ENCODE measurements at places on chromosomes 12 and 14.
A peak's percentile ranks its signal among the peaks of the same experiment; 100 is the strongest.

DNA sequence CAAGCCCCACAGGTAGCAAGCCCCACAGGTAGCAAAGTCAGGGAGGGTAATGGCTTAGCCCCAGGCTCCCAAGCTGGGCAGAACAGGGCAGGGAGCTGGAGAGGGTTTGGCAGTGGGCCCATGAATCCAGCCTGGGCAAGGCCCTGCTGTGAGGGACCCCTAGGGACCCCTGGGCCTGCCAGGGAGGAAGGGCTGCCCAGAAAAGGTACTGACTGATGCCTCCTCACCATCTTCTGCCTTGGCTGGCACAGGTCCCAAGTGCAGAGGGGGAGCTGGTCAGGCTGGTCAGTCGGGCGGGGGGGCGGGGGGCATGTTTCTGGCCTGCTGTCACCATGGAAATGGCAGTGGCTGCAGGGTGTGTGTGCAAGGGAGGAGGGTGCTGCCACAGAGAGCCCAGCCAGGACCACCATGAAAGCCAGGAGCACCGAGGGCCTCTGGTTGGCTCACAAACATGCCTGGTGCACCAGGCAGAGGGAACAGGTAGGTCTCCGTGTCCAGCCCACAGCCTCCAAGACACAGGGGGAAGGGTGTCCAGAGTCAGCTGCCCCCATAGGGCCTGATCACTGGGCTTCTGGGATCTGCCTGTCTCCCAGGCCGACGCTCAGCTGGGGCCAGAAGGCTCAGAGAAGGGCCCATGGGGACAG lies 1.5 kb upstream of the CRIP2 start:
- no peak for DNase-seq

DNA sequence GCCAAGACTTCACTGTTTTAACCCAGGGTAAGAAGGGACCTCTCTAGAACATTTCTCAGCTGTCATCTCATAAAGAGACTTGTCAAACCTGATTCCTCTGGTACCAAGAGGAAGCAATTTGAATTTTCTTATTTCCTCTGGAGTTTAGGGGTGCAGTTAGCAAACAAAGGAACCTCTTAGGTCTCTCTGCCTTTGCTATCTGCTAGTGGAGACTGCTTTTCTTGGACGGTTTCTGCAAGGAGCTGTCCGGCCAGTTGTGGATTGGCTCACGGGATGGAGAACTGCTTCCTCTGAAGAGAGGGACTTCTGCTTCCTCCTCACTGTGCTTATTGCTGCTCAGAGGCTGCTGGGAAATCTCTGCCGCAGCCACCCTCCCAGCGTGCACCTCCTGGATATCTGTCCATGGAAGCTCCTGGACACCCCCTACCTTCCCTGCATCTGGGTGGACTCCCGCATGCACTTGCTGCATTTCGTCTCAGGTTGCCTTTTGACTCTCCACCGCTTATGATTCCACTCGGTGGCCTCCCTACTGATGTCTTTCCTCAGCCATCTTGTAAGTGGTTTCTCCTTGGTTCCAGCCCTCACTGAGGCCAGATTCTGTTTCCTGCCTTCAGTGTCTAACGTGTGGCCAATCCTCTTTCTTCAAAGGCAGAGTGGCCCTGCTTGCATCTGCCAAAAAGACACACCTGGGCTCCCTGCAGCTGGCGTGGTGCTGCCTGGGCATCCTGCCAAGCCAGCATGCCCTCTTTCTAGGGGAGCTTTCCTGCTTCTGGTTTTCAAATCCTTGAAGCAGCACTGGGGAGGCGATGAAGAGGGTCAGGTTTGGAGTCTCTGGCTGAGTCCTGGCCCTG lies 187.3 kb downstream of the CHST11 start:
- no peak for DNase-seq

DNA sequence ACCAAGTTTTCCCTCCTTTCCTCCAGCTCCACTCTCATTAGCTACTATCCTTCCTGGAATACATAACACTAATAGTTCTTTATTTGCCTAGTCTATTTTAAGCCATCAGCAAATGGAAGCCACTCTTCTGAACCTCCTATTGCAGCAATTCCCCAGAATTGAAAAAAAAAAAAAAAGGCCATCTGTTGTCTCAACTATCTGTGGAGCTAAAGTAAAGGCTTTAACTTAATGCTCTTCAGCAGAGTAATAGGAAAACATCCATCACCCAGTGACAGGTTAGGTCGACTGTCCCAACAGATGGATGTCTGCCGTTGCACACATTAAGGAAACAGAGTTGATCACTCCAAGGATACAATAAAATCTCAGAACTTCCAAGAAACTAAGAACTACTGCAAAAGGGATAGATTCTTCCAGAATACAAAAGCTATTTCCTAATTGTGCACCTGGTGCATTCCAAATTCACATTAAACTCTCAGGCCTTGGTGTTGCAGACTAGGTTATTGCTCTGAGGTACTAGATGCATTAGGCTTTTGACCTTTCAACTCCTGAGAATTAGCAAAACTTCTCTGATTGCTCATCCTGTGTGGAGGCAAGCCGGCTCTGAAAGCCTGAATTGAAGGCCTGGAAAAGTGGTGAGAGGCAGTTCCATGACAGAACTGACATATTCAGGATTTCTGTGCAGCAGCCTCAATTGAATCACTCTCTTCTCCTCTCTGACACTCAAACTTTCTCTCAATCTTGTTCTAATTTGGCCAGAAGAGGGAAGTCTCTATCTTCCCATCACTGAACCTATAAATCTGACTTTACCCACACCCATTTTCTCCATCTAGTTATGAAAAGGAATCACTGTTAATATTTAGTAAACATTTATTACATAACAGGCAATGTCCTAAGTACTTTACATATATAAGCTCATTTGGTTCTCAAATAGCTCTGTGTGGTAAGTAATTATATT lies 238.4 kb upstream of the HMGA2 start:
- no peak for DNase-seq

GRCh38 chr12:125110641-125111360 lies 45.6 kb downstream of the AACS start:
- peak; percentile 14 for DNase-seq

DNA sequence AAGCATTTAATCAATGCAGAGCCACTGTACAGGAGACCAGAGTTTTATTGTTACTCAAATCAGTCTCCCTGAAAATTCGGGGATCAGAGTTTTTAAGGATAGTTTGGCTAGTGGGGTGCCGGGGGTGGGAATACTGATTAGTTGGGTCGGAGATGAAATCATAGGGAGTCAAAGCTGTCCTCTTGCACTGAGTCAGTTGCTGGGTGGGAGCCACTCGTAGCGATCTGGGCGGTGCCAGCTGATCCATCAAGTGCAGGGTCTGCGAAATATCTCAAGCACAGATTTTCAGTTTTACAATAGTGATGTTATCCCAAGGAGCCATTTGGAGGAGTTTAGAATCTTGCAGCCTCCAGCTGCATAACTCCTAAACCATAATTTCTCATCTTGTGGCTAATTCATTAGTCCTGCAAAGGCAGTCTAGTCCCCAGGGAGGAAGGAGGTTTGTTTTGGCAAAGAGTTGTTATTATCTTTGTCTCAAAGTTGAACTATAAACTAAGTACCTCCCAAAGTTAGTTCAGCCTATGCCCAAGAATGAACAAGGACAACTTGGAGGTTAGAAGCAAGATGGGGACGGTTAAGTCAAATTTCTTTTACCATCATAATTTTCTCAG lies 169.4 kb upstream of the PLEKHG7 start:
- DNase-seq = no peak

DNA sequence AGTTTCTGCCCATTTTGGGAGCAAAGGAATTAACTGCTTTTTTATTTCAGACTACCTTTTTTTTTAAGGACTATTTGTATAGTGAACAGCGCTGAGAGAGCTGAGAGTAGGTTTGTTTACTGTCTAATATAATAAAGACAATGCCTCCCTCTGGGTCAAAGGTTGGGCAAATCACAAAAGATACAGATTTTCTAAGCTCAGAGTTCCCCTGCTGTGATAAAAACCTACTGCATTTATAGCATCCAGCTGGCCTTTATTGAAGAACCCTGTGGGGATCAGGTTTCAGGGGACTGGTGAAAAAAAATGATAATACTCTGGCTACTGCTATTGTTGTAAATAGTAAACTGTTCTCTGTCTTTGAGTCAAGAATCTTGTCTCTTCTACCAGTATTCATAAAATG lies 28.7 kb downstream of the CCDC59 start:
- DNase-seq = no peak

GRCh38 chr12:104130760-104131159 lies 7.2 kb downstream of the NFYB start:
- DNase-seq = no peak

GRCh38 chr12:100317371-100317770 lies 39.5 kb upstream of the SLC17A8 start:
- DNase-seq = no peak

- no peak for DNase-seq
These were observed 628 bp downstream of the SNRPF start for GRCh38 chr12:95859344-95859816.

DNA sequence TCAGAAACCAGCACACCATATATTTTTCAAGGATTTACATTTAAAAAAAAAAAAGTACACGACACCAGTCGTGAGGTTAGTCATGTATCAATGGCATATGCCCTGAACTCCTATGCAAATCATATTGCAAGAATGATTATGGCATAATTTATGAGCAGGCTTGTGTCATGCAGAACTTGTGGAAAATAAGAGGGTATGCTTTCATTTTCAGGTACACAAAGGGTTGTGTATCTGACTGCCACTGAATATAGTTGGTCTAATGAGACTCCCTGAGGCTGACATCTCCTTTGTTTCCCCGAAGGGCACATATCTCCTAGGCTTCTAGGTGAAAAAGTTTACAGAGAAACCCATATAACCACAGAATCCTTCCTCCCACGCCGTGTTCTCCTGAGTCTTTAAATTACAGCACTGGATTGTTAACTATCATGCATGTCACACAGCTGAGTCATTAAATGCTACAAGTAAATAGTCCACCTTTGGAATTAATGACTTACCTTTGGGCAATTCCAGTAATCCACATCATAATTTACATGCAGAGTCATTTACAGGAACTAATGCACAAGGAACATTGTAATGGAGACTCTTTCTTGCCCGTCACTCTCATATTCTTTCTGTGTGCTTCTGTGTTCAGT lies 356.7 kb upstream of the DIO2 start:
- no peak for DNase-seq

DNA sequence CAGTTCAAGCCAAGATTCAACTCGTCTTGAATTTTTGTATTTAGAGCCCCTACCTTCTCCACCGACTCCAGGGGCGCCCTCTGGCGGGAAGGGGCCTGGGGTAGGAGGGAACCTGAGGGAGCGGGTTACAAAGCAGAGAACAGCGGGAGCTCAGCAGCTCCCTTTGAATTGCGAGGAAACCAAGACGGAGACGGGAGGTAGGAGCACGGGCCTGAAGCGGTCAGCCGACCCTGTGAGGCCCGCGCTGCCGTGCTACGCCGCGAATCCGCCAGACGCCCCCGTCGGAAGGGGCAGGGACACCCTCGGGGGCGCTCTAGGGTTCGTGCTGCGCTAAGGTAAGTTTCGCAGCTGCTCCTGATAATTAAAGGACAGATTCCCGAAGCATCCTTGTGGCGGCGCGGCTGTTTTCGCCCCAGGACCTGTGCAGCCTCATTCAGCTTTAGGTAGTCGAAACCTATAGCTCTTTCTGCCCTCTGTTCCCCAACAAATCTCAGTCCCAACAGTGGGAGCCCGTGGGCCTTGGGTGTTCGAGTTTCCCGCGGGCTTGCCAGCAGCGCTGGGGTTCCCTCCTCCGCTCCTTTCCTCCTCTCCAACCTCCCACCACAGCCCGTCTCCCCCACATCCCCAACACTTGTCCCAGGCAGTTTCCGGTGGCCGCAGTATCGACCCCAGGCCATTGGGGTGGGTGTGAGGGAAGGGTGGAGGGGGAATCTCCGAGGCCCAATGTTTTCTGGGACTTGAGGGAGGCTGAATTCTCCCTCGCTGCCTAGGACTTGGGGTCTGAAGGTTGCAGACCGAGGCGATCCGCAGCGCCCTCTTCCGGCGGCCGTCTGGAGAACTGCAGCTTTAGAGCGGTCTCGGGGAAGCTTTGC lies 5.1 kb upstream of the NKX2-1 start:
- peak; percentile 18 for DNase-seq

GRCh38 chr12:53244337-53244736 lies 12.3 kb upstream of the RARG start:
- DNase-seq = no peak

- no peak for DNase-seq
These were observed 417.2 kb upstream of the SYT1 start for GRCh38 chr12:78447373-78447772.

- no peak for DNase-seq
These were observed 4.8 kb downstream of the GUCY2C start for GRCh38 chr12:14691560-14691959.

GRCh38 chr14:99514552-99515300 lies 33.5 kb downstream of the CCNK start:
- DNase-seq = no peak

DNA sequence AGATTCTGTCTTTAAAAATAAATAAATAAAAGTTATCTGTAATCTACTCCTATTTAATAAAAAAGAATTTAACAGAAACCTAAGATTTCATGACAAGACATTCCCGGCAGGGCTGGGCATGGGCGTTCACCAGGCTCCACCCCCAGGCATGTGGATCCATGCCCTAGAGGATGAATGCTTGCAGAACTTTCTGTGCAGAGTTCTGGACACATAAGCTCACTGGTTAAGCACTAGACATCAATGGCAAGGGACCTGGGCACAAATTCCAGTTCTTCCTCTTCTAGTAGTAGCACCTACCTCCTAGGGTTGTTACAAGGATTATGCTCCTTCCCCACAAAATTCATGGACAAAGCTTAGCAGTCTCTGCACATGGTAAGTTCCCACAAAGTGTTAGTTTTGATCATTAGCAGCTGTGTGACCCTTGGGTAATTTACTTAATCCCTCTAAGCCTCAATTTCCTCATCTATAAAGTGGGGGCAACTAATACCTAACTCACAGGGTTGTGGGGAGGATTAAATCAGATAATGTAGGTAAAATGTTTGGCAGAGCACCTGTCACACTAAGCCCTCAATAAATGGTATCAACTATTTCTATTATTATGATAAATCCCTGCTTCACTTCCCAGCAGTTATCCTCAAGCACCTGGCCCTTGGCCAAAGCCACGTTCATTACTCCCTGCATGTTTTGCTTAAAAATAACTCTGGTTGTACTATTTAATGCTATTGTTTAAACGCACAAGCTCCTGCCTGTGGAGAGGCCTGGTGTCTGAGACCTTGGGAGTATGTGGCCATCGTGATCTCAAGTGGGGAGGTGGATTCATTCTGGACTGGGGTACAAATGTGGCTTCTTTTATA lies 9.8 kb downstream of the GALNT6 start:
- no peak for DNase-seq
